Right ventricle myocardium inferior (tissue), 1 donor: ENCODE measurements at places on chromosomes 2 and 18. TPM values are rescaled to one million over a fixed set of nuclear protein-coding genes. Genes with fewer than 3 reads are reported as not detected.

DNA sequence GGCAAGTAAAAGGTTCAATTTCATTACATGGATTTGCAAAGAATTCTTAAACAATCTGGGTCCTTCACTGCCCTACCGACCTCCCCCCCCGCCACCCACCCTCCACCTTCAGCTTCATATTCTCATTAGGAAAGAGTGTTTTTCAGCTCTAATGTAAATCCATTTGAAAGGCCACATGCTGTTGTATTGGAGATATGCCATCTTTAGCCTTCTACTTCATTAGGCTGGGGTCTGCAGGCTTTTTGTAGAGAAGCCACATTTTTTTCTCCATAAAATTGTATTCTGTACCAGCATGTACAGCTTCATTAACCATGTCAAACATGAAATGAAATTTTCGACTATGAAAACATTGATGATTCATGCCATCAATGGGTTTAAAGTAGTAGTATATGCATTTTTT lies 42.8 kb upstream of the THUMPD2 start:
- DNase-seq, result no peak

- DNase-seq, result no peak
Observed at GRCh38 chr2:189454009-189454408, 12.7 kb downstream of the WDR75 start.

DNA sequence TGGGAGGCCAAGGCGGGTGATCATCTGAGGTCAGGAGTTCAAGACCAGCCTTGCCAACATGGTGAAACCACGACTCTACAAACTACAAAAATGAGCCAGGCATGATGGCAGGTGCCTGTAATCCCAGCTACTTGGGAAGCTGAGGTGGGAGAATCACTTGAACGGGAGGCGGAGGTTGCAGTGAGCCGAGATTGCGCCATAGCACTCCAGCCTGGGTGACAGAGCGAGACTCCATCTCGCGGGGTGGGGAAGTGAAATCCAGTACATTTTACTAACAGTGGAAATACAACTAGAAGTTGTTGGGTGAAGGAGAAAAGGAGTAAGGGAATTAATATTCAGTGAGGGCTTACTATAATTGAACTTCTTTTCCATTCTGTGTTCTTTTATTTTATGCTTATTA lies 13.2 kb upstream of the ENOSF1 start:
- DNase-seq, result no peak

- DNase-seq, result no peak
Observed at GRCh38 chr18:22387364-22387763, 30.4 kb downstream of the CTAGE1 start.

- no peak for DNase-seq
Observed at GRCh38 chr2:111947219-111947618, 48.8 kb downstream of the MERTK start.

DNA sequence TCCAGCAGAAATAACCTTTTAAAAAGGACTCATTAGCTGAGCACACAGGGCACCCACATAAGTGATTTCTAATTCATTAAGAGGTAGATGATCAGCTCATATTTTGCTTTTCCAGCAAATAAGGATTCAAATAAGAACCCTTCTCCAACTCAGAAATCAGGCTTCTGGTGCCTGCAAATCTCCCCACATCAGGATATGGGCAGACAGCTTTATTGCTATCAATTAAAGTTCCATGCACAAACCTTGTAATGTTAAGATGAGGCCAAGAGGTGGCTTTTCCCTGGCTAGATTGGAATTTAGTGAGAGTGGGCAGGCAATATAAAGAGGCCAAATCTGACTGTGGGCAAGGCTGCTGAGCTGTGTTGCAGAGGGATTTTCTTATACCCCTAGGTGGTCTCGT lies 193.6 kb downstream of the SH3RF3 start:
- DNase-seq, result no peak

- DNase-seq, result no peak
Observed at GRCh38 chr2:191661097-191661924, 16.6 kb upstream of the NABP1 start.

GRCh38 chr2:68039317-68039716 lies 23.5 kb downstream of the C1D start:
- DNase-seq, result no peak

GRCh38 chr18:55264108-55264507 lies 304.8 kb upstream of the CCDC68 start:
- DNase-seq, result no peak

DNA sequence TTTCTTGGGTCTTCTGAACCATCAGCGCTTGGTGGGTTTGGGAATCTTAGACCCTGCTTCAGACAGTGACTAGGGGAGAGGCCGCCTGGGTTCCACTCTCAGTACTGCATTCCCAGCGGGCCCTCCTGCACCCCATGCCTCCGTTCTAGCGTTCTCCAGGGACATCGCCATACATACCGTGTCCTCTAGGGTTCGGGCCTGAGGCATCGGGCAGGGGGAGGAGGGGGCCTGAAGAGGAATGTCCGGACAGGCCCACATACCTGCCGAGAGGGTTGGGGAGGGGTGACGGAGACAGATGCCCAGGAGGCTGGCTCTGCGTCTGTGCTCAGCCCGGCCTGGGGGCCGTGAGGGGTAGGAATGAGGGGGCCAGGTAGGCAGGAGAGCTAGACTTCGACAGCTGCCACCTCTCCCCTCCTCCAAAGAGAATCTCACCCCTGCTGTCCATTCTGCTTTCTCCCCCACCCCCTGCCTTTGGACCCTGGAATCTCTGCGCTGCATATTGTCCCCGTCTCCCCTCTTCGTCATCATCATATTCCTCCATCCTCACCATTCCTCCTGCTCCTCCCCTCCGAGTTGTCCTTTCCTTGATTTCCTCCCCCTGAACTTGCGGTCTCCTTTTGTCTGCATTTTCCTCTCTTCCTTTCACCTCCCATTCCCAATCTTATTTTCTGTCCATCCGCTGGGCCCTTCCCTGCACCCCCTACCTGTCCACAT lies 7.8 kb upstream of the WNT10A start:
- DNase-seq, result no peak

- no peak for DNase-seq
Observed at GRCh38 chr2:8803658-8804379, 33.6 kb downstream of the KIDINS220 start.

- no peak for DNase-seq
Observed at GRCh38 chr18:21958707-21959450, 210.5 kb upstream of the GATA6 start.

DNA sequence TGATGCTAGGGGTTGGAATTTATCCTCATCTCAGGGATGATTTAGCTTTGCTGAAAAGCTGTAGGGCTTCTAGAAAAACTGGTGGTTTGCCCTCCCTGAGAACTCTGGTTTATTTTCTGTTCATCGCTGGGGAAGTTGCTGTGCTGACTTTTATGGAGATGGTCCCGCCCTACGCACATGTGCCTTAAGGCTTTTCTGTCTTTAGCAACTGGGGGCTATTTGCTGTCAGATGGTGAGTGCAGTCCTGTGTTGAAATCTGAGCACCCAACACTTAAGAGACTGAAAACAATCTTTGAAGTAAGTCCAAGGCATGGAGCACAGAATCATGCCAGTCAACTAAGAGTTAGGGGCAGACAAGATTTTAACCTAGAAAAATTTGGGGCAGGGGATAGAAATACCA lies 2148.4 kb upstream of the CELF4 start:
- DNase-seq, result no peak

GRCh38 chr2:220674033-220674432 lies 898.1 kb downstream of the EPHA4 start:
- DNase-seq, result no peak

- DNase-seq, result no peak
Observed at GRCh38 chr2:235444101-235444597, 49.7 kb upstream of the AGAP1 start.

GRCh38 chr2:43803113-43803512 lies 29.3 kb downstream of the DYNC2LI1 start:
- no peak for DNase-seq

DNA sequence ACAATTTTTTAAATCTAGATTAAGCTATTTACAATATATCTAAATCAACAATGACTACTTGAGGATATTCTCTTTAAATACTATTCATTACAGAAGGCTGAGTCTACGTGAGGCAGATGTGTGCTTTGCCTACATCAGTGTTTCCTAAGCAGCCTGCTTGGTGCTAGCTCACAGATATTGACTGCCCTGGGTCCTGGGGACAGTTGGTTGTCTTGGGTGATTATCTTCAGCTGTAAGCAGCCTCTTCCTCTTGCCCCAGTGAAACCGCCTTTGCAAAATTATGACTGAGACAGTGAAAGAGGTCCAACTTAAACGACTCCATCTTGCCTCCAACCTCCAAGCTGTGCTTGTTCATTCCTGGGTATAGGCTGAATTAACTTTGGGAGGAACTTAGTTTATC lies 39.6 kb upstream of the CCDC88A start:
- DNase-seq, result no peak

GRCh38 chr2:113886479-113887008 lies 3.3 kb upstream of the ACTR3 start:
- DNase-seq, result no peak

GRCh38 chr2:214696681-214697080 lies 112.8 kb downstream of the BARD1 start:
- peak; percentile 15 for DNase-seq

DNA sequence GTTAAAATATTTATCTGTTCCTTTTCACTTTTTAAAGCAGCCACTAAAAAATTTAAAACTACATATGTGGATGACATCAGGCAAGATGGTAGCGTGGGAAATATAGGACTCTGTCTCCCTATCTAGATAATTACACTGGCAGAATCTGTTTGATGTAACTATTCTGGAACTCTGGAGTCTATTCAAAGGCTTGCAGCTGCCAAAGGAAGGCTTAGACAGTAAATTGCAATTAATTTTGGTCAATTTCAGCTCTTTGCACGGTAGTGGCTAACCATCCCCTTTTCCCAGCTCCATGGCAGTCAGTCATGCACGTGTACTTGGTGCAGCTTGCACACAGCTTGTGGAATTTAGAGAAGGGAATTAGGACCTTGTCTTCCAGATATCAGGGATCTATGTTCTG lies 135.2 kb downstream of the RAB3GAP1 start:
- DNase-seq, result no peak

DNA sequence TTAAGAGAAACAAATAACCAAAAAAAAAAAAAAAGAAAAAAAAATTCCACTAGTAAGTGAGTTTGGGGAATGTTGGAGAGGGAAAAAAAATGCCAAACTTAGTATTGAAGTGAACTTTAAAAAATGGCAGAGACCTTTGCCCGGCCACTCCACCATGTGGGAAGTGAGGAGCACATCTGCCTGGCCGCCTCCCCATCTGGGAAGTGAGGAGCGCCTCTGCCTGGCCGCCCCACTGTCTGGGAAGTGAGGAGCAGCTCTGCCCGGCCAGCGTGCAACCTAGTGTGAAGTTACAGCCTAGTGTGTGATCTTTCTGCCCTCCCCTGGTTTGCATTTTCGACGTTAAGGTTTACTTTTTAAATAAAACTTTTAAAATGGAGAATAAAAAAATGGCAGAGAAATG lies 33.9 kb upstream of the VIT start:
- no peak for DNase-seq

- DNase-seq, result no peak
Observed at GRCh38 chr18:2715990-2716389, 60.5 kb downstream of the SMCHD1 start.

DNA sequence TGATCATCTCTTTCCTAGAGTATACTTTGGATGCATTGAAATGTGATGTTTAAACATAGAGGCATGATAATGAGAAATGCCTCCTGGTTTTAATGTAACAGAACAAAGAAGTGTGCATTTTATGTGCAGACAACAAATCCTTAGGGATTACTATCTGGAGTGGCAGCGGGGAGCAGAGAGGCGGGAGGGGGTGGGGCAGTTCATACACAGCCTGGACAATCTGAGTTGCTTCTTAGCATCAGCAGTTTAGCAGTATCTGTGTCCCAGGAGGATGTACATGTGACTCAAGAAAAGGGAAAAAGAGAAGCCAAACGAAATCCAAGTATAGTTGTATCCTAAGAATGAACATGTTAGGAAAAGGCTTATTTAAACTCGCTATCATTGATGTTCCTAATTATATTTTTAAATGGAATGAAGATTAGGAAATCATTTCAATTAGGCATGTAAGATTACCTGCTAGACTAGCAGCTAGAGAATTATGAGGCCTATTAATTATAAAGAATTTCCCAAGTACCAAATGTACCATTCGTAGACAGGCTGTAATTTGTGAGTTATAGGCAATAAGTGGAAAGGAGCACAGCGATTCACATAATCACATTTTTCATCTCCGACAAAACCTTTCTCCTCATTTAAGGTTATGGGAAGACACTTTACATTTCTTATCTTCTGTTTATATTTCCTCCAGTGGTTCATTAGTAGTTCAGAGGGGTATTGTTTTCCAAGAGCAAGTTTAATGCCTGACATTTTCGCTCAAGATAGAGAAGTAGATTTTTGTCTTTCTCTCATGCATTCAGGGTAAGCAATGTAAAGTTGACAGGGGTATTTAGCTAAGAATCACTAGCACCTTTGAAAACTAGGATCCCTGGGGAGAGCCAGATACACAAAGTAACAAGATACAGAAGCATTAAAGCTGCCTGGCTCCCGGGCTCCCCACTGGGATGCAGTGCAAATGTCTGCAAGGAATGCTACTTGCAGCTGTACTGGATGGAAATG lies 141.3 kb upstream of the NOSTRIN start:
- no peak for DNase-seq

DNA sequence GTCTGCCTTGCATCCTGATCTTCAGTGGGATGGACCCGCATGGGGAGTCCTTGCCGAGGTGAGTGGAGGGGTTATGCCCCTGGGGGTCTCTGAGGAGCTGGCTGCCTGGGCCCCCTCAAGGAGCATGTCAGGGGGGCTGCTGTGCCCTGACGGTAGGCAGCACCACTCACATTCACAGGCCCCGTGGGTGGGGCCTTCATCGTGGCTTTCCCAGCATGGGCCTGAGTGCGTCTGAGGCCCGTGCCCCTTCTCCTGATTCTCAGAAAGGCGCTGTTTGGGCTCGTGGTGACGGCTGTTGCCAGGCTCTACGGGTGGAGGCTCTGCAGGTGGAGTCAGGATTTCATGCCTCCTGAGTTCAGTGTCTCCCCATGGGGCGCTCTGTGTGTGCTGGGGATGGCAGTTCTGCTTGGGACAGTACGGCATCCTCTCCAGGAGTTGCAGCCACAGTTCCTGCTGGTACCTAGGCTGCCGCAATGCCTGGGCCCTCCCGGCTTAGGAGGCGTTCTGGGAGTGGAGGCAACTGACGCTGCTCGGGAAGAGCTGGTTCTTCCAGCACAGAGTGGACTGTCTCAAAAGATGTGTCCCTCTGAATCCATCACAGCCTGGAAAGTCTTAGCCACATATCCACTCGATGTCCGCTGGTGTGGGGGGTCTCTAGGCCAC lies 57.3 kb downstream of the NTSR2 start:
- DNase-seq, result no peak

GRCh38 chr2:26016012-26016705 lies 17.7 kb upstream of the RAB10 start:
- no peak for DNase-seq

- DNase-seq, result no peak
Observed at GRCh38 chr18:63192885-63193349, 126.7 kb downstream of the BCL2 start.

GRCh38 chr2:122261911-122262310 lies 506.5 kb downstream of the TSN start:
- no peak for DNase-seq

- DNase-seq, result no peak
Observed at GRCh38 chr2:66346231-66346664, 88.7 kb upstream of the MEIS1 start.

- DNase-seq, result no peak
Observed at GRCh38 chr2:157441072-157441454, 2.8 kb downstream of the CYTIP start.

- DNase-seq, result no peak
Observed at GRCh38 chr2:190722061-190722759, 73.3 kb downstream of the NAB1 start.

- no peak for DNase-seq
Observed at GRCh38 chr2:110861616-110862260, 129.4 kb downstream of the ACOXL start.

ALLC gene
- total RNA-seq, result not detected

SNED1 gene
- 6.7 TPM for total RNA-seq

UGT1A5 gene
- not detected for total RNA-seq

RGPD4 gene
- 0.05 TPM for total RNA-seq

VPS4B gene
- total RNA-seq, result 20.4 TPM

TMEM247 gene
- not detected for total RNA-seq
